ENCODE measurements at places on chromosomes 5 and 9.

- no peak for DNase-seq
These were observed 64.2 kb upstream of the SPTLC1 start for GRCh38 chr9:92179286-92180001.

GRCh38 chr5:138936225-138936967 is 61.3 kb upstream of the LRRTM2 start:
- DNase-seq, result no peak

DNA sequence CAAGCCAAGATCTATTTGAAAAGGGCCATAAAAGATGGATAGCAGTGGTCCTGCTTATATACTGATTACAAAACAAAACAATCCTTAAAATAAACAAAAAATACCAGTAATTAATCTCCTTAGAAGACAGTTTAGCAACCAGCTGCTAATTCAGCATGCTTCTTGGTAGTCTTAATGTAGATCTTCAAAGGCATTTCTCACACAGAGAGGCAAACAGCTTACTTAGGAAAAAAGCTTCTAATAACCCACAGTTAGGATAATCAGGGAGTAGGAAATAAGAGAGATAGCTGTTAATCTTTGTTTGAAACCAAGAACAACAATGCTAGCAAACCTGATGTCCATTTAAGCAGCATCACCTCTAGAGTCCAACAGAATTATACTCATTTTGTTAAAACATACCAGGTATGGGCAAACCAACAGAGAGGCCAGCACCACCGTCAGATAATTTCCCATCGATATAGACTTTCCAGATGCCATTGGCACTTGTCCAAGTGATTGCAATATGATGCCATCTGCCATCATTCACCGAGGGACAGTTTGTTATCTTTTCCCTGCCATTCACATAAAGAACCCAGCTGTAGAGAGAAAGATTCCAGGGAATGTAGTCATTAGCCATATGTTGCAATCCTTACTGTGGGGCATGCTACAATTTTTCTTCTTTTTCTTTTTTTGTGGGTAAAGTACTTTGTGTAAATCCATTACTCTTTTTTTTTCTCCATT is 105.6 kb upstream of the TXNDC8 start:
- no peak for DNase-seq

GRCh38 chr9:1319436-1319835 is 269.3 kb downstream of the DMRT2 start:
- DNase-seq, result no peak

DNA sequence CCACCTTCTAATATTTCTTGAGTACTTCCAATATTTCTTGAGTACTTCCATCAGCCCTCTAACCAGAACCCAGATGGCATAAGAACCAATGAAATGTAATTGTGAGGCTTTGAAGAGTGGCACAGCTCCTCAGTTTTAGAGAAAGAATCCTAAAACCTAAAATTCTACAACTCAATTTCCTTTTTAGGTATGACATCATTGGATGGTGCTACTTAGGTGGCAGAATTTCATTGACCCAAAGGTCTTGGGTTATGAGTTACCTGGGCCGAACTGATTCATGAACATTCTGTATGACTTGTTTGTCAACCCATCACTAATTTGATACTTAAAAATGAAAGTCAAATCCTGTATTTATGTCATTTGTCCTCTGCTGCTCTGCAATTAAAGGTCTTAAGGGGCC is 13.1 kb downstream of the HMGCS1 start:
- no peak for DNase-seq

- DNase-seq, result no peak
These were observed 235.3 kb upstream of the HAPLN1 start for GRCh38 chr5:83955916-83956315.

GRCh38 chr5:10387690-10388089 is 34.2 kb downstream of the MARCHF6 start:
- no peak for DNase-seq

DNA sequence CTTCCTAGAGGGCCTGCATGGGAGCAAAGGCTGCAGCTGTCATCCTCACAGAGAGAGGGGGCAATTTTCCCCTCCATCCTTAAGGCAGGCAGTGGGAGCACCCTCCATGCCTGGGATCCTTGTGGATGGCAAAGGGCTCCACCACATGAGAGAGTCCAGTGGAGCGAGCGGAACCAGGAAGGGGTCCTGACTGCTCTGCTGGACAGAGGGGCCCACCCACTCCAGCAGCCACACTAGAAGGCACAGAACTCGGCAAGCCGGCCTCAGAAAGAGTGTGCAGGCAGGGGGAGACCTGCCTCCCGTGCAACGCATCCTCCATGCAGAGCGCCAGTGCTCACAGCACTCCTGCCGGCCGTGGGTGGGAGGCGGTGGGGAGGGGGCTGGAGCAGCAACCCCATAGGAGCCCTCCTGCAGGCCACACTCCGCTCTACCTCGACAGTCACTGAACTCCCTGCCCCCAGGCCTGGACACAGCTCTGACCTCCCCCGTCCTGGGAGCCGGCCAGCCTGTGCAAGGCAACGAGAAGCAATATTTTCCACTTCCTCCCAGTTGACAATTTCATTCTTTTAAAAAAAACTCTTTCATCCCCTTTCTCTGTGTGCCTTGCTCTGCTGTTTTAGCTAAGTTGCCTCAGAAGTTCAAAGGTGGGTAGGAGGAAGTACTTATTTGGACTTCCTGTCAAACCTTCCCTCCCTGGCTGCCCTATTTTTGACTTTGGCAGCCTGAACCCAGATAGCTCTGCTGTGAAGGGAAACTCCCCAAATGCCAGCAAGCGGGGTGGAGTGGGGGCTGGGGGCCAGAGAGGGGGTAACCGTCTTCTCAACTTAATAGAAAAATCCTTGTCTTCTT is 5.3 kb upstream of the LCP2 start:
- peak; percentile 89 for DNase-seq

GRCh38 chr5:171990713-171991015 is 15.8 kb downstream of the FBXW11 start:
- DNase-seq, result no peak

GRCh38 chr5:159702301-159702700 is 214.0 kb upstream of the ADRA1B start:
- no peak for DNase-seq

DNA sequence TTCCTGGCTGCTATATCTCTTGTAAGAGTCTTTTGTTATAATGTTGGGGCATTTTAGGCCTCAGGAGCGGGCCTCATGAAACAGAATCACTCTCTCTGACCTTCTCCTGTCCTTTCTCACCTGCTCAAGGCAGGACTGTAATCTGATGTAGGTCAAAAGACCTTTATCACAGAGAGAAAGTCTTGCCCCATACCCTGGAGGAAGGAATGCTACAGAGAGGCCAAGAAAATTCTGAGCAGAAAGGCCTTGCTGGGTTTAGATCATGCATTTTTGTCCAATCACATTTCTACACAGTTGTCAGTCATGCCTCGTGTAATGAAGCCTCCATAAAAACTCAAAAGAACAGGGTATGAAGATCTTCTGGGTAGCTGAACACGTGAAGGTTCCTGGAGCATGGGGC is 45.2 kb upstream of the TBC1D2 start:
- DNase-seq, result no peak

GRCh38 chr5:97657239-97657638 is 474.2 kb upstream of the RIOK2 start:
- DNase-seq, result no peak

DNA sequence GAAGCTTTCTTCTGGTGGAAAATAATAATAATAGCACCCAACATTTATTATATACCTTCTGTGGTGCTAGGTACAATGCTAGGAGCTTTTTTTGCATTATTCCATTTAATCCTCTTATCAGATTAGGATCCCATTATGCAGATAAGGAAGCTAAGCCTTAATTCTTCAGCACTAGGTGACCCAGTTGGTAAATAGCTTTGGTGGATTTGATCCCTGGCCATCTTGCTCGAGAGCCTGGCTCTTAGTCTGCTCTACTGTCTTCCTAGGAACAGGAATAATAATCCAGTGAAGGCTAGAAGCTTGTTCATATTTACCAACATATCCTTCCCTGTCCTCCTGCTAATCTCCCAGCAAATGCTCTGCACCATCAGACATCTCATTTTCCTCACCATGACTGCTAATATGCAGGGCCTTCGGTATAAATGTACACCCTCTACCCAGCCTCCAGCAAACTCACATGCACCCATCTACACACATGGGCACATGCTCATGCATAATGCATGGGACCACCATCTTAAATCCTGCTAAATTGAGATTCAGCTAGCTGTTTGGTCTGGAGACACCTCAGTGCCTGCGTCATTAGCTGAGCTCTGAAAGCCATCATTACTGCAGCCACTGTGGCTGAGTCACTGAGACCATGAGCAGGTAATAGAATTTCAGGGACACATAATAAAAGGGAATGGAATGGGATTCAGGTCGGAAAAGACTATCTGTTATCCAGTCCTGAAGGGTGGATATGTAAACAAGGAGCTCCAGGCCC is 87.5 kb downstream of the TRIM32 start:
- no peak for DNase-seq

Data from inflammatory macrophage treated with lipopolysaccharide for 4 hours (primary cell).